CD14-positive monocyte (primary cell): ENCODE measurements at places on chromosomes 7 and 10.
A peak's percentile ranks its signal among the peaks of the same experiment; 100 is the strongest.

GRCh38 chr10:117184296-117184695 lies 13.0 kb upstream of the KCNK18 start:
- DNase-seq, result no peak

- DNase-seq, result no peak
Observed at GRCh38 chr7:24911213-24911603, 68.8 kb downstream of the OSBPL3 start.

DNA sequence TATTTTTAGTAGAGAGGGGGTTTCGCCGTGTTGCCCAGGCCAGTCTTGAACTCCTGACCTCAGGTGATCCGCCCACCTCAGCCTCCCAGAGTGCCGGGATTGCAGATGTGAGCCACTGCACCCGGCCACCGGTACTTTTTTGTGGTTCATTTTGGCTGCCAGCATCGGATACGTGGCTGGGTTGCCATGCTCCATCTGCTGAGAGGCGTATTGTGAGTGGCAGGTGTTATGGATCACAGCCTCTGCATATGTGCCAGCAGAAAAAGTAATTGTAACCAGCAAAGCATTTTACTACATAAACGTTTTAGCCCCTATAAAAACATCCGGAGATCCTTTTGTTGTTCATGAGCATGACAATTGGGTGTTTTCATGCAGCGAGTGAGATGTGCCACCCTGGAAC lies 7.1 kb downstream of the FOXK1 start:
- no peak for DNase-seq

- no peak for DNase-seq
Observed at GRCh38 chr10:5534051-5534821, 9.5 kb downstream of the CALML3 start.

- peak; percentile 24 for DNase-seq
Observed at GRCh38 chr10:125144693-125145623, 15.4 kb downstream of the CTBP2 start.
